ENCODE measurements at places on chromosomes 1 and 21.
A peak's percentile ranks its signal among the peaks of the same experiment; 100 is the strongest.

- DNase-seq: peak; percentile 33
These were observed at the start of gene ILDR2 for GRCh38 chr1:166975361-166976129. Gene ILDR2, minus strand, starts transcription at chr1:166975540. Its CDS starts 272 bp downstream, at chr1:166975268.

DNA sequence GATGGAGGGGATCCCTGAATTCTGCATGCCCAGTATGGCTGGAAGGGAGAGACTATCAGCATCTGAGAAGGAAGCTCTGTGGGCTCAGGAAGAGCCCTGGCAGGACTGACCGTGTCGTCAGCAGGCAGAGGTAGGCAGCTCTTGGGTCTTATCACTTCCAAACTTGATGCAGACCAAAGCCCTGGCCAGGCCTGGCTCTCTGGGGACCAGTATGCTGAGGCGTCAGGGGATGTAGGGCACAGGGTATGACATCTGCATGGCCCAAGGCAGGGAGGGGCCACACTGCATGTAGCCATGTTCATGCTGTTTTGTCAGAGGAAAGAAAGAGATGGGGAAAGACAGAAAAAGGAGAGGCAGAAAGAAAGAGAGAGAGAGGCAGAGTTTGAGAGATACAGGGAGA lies 6.3 kb downstream of the FGR start:
- no peak for DNase-seq

- DNase-seq: no peak
These were observed 53.8 kb downstream of the PLPP3 start for GRCh38 chr1:56525489-56526041.

DNA sequence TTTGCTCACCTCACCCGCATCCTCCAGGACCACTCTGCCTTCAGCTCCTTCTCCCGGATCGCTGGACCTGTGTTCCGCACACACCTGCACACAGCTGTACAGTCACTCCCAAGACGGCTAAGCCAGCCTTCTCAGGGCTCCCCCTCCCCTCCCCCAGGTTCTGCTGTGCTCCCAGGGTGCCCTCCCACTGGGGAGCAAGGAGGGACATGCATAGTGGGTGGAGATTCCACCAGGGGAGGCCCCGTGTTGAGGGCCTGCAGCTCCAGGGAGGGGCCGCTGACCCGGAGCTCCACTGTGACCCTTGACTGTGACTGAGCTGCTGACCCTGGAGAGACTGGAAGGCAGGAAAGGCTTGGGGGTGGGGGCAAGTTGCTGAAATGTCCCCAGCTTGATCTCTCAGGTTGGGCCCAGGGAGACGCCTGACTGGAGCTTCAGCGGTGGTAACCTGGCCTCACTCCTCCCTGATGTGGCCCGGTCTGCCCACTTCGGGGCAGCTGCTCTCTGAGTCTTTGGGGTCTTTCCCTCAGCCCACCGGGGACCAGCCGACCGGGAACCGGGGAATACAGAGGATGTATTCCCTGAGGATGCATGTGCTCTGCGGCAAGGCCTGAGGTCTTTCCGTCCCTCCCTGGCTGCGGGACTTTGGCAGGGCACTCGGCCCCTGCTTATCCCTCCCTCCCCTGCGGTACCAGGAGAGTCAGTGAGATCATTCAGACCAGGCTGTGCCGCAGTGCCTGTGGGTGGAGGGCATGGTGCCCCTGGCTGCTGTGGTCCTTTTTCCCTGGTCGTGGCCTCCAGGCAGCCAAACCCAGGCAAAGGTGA lies 28.6 kb upstream of the PLCH2 start:
- no peak for DNase-seq

GRCh38 chr1:180633057-180634056 lies 1.5 kb downstream of the XPR1 start:
- DNase-seq: no peak

GRCh38 chr1:214335567-214335966 lies 54.6 kb downstream of the SMYD2 start:
- no peak for DNase-seq

- DNase-seq: no peak
These were observed 66.1 kb downstream of the HTR6 start for GRCh38 chr1:19730793-19731192.

GRCh38 chr1:191699343-191699742 lies 458.9 kb upstream of the RGS18 start:
- no peak for DNase-seq

GRCh38 chr1:15923241-15923640 lies 52.7 kb downstream of the ZBTB17 start:
- DNase-seq: no peak

DNA sequence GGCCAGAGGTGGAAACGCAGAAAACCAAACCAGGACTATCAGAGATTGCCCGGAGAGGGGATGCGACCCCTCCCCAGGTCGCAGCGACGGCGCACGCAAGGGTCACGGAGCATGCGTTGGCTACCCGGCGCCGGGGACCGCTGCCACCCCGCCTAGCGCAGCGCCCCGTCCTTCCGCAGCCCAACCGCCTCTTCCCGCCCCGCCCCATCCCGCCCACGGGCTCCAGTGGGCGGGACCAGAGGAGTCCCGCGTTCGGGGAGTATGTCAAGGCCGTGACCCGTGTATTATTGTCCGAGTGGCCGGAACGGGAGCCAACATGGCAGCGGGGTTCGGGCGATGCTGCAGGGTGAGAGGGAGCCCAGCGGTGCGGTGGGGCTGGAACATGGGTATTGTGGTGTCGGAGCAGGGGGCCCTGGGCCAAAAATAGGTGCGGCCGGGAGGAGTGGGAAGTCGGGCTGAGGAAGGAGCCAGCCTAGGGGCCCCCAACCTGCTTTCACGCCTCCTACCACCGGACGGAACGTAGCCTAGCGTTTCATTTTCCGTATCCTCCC lies at the start of gene ACADM:
TSS of gene ACADM (plus strand) at position 238 of the 551 bp plus-strand sequence. CDS start at position 317, 79 bp downstream.
- peak; percentile 81 for DNase-seq

DNA sequence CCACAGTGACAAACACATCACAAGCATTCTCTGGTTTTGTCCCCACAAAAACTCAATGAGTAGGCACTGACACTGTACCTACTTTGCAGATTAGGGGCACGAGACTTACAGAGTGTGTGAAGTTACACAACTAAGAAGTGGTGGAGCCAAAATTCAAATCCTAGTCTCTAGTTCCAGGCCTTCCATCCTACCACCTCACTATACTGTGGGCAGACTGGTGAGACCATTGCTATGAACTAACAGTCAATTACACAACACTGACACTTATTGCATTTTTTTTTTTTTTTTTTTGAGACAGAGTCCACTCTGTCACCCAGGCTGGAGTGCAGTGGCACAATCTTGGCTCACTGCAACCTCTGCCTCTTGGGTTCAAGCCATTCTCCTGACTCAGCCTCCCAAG lies 71.4 kb downstream of the KCNN3 start:
- no peak for DNase-seq

- DNase-seq: no peak
These were observed 113.3 kb upstream of the WNT4 start for GRCh38 chr1:22256213-22256512.

DNA sequence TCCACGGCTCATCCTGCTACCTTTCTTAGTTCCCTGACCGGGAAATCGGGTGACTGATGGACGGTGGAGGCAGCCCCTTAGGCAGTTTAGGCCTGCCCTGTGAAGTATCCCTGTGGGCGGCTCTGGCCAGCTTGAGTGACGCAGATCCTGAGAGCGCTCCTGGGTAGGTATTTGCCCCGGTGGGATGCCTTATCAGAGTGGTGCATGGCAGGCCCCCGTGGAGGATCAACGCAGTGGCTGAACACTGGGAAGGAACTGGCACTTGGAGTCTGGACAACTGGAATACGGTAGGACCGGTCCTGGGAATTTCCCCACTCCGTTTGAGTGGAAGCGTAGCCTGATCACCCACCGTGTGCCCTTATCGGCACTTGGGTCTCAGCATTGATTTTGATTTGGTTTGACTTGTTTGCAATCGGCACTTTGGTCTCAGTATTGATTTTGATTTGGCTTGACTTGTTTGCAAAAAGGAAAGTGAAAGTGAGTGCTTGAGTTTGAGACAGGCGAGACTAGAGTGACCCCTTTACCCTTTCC lies 15.2 kb downstream of the PLA2G2F start:
- DNase-seq: no peak

DNA sequence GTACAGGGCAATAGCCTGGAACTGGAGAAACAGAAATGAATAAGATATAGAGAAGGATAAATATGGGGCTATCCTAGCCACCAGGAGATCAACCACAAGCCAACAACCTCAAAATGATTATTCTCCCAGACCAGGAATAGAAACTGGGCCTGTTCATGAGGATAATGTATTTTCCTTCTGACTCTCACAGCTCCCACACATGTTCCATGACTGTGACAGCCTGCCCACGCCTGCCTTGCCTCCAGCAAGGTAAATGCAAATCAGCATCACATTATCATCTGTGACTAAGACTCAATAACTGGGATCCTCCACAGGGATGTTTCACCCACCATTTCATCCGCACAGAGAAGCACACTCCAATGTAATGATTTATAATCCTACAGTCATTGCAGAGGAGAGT lies 3.3 kb downstream of the ENSA start:
- no peak for DNase-seq

- DNase-seq: no peak
These were observed 178.8 kb downstream of the HHIPL2 start for GRCh38 chr1:222369148-222369547.

DNA sequence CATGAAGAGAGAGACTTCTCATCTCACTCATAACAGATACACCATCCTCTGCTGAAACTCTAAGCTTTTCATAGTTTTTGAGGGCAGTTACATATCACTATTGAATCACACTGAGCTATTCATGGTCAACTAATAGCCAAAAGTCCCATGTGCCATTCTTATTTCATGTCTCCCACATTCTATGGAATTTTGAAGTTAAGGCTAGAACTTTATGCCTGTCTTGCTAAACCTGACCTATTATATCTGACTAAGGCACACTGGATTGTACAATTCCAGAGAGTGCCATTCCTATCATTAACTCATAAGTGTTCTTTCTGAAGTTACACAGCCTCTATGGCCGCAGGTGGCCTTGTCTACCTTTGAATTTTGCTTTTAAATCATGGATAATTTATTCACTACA lies 254.3 kb downstream of the PTPRC start:
- DNase-seq: no peak

DNA sequence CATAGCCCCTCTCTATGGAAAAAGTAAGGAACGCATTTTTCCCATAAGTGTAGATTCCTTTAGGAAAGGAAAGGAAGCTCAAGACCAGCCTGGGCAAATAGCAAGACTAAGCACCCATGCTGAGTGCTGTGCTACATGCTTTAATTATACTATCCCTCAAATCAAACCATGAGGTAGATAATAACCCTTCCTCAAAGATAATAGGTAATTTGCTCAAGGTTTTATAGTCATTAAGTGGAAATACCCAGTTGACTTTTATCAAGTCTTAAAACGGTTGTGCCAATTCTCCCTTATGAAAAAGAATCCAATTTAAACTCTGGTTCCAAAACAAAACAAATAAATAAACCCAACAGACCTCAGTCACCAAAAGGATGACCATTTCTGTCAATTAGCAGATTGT lies 3.4 kb downstream of the KIAA0319L start:
- DNase-seq: no peak

DNA sequence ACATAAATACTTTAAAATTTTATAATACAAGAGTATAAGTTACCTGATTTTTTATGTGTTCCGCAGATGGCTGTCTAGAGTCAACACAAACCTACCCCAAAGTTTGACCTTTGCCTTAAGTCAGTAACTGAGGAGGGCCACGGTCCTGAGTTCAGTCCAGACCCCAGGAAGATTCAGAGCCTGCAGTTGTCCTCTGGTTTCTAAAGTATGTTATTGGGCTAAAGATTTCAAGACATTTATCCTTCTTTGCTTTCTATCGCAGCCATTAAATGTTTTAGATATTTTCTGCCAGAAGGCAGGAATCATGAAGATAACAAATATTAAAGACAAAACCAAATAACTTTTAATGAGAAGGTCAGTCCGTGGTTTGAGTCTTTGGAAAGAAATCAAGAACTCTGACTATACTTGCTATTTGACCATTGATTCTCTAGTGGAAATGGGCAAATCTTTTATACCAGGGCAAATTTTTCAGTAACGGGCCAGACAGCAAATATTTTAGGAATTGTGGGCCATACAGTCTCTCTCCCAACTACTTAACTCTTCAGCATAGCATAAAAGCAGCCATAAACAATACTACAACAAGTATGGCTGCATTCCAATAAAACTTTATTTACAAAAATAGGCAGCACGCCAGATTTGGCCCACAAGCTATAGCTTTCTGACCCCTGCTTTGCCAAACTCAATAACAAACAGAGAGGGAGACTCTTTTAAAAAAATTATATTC lies 38.0 kb upstream of the HAO2 start:
- no peak for DNase-seq

- no peak for DNase-seq
These were observed 3.9 kb upstream of the KCNA2 start for GRCh38 chr1:110610084-110610483.

GRCh38 chr1:183842795-183843144 lies 37.9 kb downstream of the RGL1 start:
- no peak for DNase-seq

DNA sequence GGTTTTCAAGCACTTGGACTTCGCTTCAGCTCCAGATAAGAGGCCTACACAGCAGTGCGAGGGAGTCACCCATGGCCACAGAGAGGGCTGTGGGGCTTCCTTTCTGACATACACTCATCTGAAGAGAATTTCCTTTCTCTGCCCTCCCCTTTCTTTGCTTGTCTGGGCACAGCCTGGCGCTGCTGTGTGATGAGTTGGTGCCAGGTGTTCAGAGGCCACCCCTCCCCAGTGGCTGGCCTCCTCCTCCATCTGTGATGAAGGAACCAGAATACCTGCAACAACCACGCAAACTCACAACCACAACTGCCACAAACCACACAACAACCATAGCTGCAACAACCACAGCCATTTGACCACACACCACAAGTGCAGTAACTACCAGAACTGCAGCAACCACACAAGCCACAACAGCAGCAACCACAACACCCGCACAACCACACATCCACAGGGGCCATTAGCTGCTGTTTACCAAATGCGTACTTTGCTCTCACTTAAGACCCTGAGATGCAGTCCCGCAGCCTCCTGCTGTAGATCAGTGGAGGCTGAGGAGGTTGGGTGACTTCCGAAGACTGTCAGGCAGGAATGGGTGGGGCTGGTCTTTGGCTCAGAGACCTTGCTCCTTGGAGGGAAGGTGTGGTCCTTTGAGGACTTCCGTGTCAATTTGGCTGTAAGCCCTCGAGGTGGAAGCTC lies 71.1 kb downstream of the IER5 start:
- peak; percentile 41 for DNase-seq

DNA sequence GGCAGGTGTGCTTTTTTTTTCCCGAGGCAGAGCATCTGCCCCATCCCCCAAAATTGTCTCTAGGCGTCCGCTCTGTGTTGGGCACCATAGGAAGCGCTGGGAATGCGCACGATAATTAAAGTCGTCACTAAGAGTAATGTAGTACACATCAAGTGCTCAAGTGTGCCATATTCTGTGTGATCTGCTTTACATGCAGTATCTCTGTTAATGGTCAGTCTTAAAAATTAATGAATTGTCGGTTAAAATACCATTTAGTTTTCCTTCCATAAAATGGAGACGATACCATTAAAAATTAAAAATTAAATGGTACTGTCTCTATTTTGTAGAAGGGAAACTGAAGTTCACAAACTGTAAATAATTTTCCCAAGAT lies 544 bp upstream of the CCT8 start:
- DNase-seq: no peak
